Lung microvascular endothelial cell (primary cell): ENCODE measurements at places on chromosomes 4 and X. TPM values are rescaled to one million over a fixed set of nuclear protein-coding genes. Genes with fewer than 3 reads are reported as not detected.
A peak's percentile ranks its signal among the peaks of the same experiment; 100 is the strongest.

CPLX1 gene
- not detected in 2 replicates for total RNA-seq

DNA sequence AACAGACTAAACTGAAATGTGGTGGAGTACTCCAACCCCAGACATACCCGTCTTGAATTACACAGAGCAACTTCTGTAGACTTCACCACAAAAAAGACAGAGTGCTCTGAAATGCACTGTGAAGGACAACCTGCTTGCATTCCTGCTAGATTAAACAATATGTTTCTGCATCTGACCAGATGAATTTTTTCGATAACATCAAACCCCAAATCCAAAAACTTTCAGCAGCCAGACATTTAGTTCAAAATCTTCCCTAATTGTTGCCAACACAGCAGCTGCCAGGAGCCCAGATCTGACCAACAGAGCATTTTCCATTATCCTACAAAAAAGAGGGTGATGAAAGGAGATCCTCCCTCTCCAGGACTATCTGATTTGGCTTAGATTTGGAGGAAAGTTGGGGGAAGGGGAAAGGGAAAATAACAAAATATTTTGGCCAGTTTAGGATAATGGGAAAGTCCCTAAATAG is 356.5 kb downstream of the PDGFC start:
- peak; percentile 76 for DNase-seq

GRCh38 chrX:56800801-56801200 is 71.8 kb downstream of the NBDY start:
- no peak for DNase-seq

TIMM8A gene
- total RNA-seq, result 2.2 and 2.6 TPM in 2 replicates

DNA sequence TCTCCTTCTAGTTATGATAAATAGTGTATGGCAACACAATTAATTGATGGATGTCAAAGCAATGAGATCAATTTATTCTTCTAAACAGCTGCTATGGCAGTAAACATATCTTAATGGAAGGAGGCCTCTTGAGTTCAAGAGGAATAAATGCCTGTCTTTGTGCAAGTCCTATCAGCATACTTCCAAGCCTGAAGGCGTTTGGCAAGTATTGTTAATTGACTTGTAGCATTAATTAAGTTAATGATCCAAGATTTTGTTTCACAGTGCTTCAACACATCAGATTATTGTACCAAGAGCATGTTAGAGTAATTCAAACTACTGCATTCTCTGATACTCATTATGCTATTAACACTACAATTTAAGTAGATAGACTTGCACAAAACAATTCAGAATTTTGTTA is 144.8 kb downstream of the FAT4 start:
- DNase-seq, result no peak
